ENCODE measurements at places on chromosomes 12 and 14.

DNA sequence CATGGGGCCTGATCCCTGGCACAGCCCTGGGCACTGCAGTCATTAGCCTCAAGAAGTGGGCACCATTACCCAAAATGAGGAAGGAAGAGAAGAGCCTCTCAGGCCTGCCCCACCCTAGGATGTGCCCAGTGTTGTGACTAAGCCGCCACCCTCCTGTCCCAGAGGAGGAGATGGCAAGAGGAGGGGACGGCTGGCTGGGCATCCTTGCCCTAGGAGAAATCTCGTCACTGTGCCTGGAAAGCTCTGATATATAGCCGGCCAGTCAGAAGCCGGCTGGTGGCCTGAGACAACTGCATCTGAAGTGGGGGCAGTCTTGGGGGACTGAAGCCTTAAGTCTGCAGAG lies 115.2 kb downstream of the LGMN start:
- no peak for DNase-seq

GRCh38 chr12:127980585-127980984 lies 286.4 kb upstream of the TMEM132C start:
- DNase-seq: no peak

DNA sequence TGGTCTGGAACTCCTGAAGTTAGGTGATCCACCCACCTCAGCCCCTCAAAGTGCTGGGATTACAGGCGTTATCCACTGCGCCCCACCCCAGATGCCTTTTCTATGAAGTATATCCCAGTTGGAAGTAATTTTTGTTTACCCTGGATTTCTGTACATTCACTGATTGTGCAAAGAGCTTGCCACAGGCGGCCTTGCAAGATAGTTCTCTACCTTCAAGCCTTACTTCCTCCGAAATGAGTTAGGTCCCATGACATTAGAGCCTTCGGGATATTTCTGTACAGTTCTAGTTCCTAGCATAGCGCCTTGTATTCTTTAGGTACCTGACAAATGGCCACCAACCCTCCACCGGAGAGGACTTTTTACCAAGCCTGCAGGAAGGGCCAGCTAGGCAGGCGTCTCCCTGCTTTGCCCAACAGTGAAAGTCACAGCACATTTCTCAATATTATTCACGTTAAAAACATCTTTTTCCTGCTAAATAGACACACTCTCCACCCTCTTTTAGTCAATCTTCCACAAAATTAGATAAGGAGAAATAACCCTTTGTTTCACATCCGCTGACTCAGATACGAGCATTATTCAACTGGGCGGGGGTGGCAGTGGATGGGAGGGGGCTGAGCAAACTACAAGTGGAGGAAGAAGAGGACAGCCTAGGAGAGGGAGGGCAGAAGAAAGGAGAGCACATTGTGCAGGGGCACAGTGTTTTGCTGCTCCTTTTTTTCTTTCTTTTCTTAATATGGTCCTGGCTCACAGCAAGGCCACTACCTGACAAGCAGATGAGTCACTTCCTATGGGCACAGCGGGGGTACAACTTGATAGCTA lies 40.0 kb upstream of the CAPRIN2 start:
- peak; percentile 98 for DNase-seq

- no peak for DNase-seq
These were observed 97.2 kb upstream of the KITLG start for GRCh38 chr12:88677464-88677863.

DNA sequence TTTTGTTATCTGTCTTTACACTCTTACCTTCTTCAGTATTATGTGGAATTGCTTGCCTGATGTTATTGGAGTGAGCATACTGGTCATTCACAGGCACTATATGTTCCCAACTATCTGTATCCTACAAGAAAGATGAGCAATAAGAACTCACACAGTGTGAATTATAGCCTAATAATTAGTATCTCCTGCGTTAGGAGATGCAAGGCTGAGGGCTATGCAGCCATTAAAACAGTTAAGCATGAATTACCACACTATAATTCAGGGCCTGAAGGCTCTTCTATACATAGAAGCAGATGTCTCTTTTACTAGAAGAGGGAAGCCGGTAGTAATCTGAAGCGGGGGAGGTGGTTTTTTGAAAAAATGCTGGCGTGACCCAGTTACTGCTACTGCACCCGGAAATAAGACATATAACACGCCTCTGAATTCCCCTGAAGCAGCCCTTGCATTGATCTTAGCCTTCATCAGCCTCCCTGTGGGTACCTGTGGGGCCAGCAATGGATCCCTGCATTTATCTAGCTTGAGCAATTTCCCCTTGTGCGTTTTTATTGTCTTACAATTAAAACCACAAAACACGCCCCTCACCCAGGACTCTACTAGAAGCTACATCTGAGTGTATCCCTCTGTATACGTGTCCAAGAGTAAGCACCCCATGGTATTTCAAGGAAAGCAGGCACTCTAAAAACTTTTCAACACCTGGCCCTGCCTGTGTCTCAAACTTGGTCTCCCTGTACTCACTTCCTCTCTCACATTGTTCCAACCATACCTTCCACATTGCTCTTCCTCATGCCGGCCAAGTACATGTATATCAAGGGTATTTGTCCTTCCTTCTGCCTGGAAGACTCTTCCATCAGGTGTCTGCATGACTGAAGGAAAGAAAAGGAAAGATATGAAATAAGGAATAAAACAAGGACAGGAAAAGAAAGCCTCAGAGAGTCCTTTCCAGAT lies 210.9 kb upstream of the ARID2 start:
- DNase-seq: no peak

- DNase-seq: peak; percentile 100
These were observed 64.5 kb upstream of the STK38L start for GRCh38 chr12:27179400-27180214.

- no peak for DNase-seq
These were observed 109.0 kb downstream of the APAF1 start for GRCh38 chr12:98754095-98754494.

DNA sequence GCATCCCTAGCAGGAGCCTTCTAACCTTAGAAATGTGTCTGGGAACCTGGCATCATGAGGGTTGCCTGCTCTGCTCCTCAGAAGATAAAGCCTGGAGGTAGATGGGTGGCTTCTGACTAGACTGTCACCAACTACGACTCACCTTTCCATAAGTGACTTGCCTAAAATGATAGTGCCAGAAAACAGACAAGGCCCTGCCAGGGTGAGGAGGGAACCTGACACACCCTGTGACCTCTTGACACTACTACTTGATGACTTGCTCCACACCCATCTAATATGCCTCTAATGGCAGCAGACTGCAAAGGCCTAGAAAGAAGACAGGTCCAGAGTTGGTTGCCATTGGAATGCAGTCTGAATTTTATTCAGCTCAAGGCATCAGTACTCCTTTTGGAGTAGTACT lies 9.4 kb downstream of the RNF41 start:
- no peak for DNase-seq

- no peak for DNase-seq
These were observed 98.0 kb downstream of the ZNF664 start for GRCh38 chr12:124071075-124071443.

DNA sequence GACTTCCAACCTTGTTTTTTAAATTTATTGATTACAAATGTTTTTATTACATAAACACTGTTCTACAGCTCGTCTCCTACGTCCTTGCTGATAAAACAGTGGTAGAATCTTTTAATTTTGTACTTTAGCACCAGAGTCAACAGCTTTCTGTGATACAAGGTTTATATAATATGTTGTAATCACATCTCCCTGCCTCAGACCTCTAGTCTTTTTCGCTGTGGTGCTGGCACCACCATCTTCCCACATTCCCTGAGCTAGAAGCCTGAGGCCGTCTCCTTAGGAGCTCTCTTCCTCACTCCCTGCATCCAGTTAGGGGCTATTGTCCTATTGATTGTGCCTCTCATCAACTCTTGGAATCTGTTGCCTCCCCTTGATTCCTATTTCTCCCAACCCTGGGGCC lies 17.1 kb downstream of the MTHFD1 start:
- no peak for DNase-seq

DNA sequence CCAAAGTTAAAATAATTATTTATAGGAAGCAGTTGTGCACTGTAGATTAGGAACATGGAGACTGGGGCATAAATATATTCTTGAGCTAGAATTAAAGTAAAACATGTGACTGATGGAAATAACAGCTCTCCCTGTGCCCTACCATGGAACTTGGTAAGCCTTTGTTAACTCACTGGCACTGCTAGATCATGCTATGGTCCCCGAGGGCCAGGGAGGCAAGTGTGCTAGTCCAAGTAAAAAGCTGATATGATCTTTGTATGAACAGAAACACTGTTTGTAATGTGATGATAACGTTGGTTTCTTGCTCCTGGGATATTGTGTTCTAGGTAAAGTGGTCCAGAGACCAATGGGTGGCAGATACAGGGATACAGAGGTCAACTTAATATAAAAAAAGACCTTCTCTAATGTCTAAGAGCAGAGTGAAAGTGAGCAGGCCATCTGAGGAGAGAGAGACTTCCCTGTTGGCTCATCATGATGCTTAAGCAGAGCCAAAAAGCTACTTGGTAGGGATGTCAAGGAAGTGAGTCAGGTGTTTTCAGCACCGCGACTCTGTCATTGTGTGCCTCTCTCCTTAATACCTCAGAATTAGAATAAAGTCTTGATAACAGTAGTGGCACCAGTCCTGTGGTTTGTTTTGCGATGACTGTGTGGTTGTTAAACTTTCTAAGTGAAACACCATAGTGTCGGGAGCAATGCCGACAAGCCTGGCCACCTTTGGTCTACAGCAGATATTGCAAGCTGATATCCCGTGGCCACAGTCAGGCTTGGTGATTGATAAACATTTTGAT lies 27.6 kb downstream of the BICD1 start:
- peak; percentile 94 for DNase-seq

- no peak for DNase-seq
These were observed 57.7 kb downstream of the RPAP3 start for GRCh38 chr12:47648056-47648579.

DNA sequence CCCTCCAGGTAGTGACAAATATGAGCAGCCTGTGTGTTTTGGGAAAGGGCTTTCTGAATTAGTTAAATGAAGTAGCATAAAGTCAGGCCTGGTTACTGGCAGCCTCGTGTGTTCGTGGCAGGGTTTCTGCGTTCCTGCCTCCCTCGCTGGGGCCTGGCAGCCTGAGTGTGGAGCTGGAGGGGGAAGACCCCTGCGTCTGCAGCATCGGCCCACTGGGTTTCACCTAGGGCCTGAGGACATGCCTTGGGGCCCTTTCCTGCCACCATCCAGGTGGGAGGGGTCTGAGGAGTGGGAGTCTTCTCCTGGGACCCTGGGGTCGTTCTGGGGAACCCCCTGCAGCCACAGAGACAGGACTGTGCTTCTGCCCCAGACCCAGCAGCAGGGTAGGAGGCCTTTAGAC lies 20.4 kb upstream of the AMN start:
- no peak for DNase-seq

- DNase-seq: no peak
These were observed 11.1 kb downstream of the CCDC197 start for GRCh38 chr14:94008234-94008633.

- DNase-seq: no peak
These were observed 44.1 kb upstream of the TBX5 start for GRCh38 chr12:114450019-114450418.

DNA sequence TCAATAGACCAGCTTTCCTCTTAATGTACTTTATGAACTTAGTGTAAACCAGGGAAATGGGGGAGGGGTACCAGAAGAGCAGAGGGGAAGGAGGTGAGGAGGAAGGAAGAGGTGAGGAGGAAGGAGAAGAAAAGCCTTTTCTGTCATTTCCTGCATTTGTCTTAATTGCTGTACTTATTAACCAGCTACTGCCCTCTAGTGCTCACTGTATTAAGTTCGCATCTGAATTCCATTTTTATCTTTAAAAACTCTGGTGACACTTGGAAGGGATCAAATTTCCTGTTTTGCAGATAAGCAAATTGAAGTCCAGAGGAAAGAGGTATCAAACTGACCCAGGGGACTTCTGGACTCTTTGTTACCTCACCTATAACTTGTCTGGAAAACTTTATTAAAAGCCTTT lies 22.2 kb downstream of the MANSC1 start:
- peak; percentile 63 for DNase-seq

GRCh38 chr12:7144414-7145120 lies 14.4 kb downstream of the CLSTN3 start:
- DNase-seq: peak; percentile 58

GRCh38 chr12:2773199-2773875 lies 21.4 kb upstream of the FKBP4 start:
- no peak for DNase-seq

DNA sequence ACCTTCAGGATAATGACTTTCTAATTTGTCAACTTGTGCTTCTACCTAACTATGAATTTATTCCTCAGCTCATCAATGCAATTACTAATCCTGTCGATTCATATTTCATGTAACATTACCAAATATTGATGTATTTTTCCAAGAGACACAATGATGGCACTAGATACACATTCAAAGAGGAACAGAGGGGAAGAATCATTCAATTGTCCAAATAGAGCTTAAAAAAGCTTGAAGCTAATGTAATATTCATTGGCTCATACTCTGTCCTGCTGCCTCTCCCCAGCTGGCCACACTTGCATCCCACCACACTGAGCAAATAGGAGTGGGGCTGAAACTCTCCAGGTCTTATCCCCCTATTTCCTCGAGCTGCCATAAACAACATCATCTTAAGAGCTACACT lies 9.3 kb downstream of the TESPA1 start:
- DNase-seq: no peak

DNA sequence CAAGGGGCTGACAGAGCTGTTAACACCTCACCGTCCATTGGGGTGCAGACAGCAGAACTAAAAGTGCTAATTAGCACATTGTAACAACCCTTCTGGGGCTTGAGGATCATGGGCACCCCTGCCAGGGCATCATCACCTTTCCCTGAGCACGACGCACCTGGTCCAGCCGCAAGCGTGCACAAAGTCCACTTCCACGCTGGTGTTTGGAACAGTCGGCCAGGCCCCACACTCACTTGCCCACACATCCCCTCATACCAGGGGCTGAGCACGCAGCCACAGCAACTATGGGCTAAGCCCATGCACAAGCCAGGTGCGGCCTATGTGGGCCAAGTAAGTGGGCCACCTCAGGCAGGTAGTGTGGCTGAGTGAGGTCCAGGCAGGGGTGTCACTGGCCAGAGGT lies 148.7 kb downstream of the CCDC59 start:
- DNase-seq: no peak

DNA sequence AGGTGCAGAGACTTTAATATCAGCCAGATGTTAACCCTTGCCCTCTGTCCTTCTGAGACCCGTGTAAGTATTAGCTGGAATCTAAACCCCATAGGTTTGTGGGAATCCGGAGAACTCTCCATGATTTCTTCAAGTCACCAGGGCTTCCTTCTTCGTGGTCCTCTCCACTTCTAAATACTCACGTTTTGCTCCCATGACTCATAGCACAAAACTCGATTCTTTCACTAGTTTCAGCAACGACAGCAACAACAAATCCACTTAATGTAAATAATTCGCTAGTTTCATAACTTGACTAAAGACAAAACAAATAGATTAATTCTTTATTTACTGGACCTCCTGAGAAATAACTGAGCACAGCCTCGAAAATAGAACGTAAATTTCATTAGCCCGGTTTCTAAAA lies 4.4 kb upstream of the CLEC2A start:
- DNase-seq: no peak

All from fibroblast of lung (primary cell).